ENCODE measurements at places on chromosomes 7 and 10. TPM values are rescaled to one million over a fixed set of nuclear protein-coding genes. Genes with fewer than 3 reads are reported as not detected.

GRCh38 chr10:4109469-4109868, 324.5 kb upstream of the KLF6 start:
- no peak for DNase-seq

PTPN12 gene
- 106 TPM for total RNA-seq

DNA sequence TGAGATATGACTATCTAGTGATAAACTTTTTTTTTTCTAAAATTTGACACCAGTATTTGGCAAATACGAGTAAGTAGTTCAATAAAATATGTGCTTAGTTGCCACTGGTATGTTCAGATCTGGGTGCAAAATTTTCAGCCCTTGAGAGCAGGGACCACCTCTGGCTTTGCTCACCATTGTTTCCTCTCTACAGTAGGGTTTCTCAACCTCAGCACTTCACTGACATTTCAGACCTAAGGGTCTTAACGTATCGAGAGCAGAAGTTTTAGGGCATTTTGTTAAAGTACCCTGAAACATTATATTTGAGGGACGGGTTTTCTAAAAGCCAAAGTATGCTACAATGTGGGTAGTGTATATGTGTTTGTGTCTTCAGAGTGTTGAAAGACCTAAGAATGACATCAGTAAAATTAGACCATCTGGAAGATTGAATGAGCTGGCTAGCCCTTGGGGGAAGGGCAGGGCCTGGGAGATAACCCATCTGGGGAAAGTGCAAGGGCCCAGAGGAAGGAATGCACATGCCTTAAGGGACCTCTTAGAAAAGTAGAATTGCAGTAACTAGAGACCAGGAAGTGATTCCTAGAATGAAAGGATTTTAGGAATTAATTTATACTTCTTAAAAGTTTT, 11.8 kb downstream of the BZW2 start:
- DNase-seq: no peak

- DNase-seq: no peak
Measured at GRCh38 chr10:26445411-26446031, 7.4 kb downstream of the APBB1IP start.

PRXL2A gene
- 62.4 TPM for total RNA-seq

JAKMIP3 gene
- 0.49 TPM for total RNA-seq

GRCh38 chr7:1971946-1972654, 260.6 kb downstream of the MAD1L1 start:
- no peak for DNase-seq

TDRD1 gene
- not detected for total RNA-seq

All from vagina (tissue), 2 donors.